ENCODE measurements at places on chromosomes 5 and 9.
A peak's percentile ranks its signal among the peaks of the same experiment; 100 is the strongest.

DNA sequence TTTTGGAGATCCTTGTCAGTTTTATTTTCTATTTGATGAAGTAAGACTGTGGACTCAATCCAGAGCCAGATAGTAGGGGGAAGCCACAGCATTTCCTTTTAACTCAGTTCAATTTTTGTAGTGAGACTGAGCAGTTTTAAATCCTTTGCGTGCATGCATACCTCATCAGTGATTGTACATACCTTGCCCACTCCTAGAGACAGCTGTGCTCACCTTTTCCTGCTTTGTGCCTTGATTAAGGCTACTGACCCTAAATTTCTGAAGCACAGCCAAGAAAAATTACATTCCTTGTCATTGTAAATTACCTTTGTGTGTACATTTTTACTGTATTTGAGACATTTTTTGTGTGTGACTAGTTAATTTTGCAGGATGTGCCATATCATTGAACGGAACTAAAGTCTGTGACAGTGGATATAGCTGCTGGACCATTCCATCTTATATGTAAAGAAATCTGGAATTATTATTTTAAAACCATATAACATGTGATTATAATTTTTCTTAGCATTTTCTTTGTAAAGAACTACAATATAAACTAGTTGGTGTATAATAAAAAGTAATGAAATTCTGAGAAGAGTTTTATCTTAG is 17.8 kb downstream of the DIMT1 start:
- peak; percentile 57 for ATAC-seq

DNA sequence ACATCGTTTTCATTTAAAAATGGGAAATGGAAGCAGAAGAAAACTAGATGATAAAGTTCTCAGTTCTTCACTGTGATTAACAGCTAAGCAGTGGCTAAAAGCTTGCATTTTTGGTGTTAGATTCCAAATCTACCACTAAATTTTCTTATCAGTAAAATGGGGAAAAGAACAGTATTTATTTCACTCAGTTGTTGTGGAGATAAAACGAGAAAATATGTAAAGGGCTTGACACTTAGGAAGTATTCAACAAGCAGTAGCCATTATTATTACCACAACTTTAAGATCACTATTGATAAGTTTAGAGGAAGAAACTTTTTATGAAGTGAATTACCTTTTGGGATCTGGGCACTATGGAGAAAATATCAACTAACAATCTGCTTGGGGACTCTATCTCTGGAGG is 4.5 kb downstream of the STOM start:
- ATAC-seq: no peak

- ATAC-seq: peak; percentile 69
Measured at GRCh38 chr9:105127863-105128220, 116.6 kb upstream of the SLC44A1 start.

DNA sequence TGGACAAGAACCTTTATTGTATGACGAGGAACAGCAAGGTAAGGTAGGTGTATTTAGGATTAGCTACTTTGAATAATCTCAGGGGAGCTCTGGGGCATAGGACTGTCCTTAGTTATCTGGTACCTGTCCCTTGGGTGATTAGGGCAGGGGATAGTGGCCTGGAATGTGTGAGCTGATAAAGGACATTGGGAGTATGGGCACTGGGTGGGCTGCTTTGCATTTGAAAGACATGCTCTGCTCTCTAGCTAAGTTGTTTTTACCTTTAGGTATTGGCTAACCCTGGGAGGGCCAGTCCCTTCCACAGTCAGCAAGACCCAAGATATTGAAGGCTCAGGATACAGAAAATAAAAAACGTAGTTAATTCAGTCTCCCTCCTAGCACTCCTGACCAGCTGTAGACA is 282.8 kb upstream of the C9orf72 start:
- no peak for ATAC-seq

- ATAC-seq: no peak
Measured at GRCh38 chr9:121950441-121950840, 142.7 kb downstream of the TTLL11 start.

- no peak for ATAC-seq
Measured at GRCh38 chr9:126494746-126495145, 119.0 kb upstream of the LMX1B start.

GRCh38 chr5:121396716-121397115 is 455.0 kb upstream of the FTMT start:
- no peak for ATAC-seq

DNA sequence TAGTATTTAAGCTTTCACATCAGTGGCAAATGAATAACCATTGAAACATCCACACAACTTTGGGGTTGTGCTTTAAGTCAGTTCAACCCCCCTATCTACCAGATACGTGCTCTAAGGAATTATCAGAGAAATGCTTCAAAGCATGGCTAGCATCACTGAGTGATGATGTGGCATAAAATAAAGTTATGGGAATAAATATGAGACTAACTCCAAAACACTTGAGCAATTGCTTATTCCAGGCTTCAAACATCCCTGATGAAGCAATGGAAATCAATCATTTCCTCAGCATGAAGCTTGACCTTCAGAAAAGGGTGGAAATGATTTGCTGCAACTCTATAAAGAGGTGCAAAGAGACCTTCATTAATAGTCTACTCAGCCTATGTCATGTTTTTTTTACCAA is 292.0 kb upstream of the SMC2 start:
- no peak for ATAC-seq

DNA sequence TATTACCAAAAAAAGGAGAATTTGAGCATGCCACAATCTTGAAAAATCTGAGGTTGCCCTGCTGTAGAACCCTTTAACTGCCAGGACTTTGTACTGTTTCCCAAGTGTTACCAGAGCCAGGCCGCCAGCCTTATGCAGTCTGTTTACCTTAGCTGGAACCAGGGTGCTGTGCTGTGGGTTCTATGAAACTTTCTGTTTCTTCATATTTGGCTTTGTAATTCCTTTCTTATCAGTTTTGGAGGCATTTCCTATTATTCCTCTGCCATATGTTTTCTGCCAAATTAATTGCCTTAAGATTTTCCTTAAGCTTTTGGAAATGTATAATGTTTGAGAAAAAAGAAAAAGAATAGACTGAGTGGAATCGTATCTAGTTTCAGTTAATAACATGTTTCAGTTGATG is 2.1 kb downstream of the S1PR3 start:
- ATAC-seq: no peak

GRCh38 chr5:179166886-179167841 is 107.0 kb downstream of the ZNF354C start:
- ATAC-seq: peak; percentile 64

GRCh38 chr5:156641686-156642085 is 208.4 kb upstream of the PPP1R2B start:
- ATAC-seq: no peak

- no peak for ATAC-seq
Measured at GRCh38 chr9:13166996-13167395, 112.5 kb downstream of the MPDZ start.

DNA sequence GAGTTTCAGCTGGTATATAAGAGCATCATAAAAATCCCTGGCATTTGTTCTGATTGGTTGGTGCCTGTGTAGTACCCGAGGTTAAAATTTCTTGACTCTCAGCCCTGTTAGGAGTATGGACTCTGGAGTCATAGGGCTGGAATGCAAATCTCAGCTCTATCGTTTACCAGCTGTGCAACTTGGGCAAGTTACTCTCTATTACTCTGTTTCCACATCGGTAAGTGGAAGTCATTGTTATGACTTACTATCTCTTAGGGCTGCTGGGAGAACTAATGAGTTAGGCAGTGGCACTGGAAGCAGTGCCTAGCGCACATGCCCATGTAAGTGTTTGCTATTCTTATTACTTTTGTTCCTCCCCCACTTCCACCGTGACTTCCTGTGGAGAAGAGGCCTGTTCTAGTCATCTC is 141.6 kb downstream of the BOD1 start:
- no peak for ATAC-seq

DNA sequence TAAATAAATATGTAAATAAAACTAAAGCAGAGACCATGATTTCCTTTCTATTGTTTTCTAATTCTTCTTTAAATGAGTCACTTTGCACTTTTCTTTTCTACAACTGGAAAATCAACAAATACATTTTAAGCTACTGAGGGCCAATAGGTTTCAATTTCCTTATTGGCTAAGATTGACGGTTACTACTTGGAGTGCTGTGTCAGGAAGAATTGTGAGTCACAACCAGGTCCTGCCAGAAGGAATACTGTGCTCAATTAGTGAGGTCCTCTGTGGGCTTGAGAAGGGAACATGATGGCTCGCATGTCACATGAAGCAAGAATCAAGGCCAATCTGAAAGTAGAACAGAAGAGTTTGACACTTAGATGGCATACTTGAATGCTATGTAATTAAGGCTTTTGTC is 110.8 kb downstream of the HMHB1 start:
- ATAC-seq: peak; percentile 87

GRCh38 chr5:80246001-80246758 is 9.7 kb downstream of the SERINC5 start:
- no peak for ATAC-seq

DNA sequence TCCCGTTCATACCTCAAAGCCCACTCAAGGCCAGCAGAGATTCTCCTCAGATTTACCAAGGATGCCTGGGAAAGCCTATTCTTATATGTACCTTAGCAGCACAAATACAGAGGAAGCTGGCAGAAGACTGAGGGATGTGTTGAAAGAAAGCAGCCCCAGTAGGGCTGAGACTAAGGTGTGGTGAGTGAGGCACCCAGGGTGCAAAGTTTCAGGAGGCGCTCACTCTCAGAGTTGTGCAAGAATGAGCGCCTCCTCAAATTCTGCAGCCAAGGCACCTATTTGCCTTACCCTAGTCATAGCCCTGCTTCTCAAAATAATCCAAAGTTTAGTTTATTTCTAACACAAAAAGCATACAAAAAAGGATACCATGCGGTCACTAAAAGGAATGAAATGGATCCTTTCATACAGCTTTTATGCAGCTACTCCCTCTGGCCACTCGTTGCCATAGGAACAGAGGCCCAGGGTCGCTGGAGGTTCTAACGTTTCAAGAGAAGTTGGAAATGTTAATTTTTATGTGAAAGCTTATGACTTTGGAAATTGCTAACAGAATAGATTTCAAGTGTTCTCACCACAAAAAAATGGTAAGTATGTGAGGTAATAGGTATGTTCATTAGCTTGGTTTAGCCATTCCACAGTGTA is 79.7 kb upstream of the SMIM23 start:
- ATAC-seq: no peak
